ENCODE measurements at places on chromosomes 1 and 21.

DNA sequence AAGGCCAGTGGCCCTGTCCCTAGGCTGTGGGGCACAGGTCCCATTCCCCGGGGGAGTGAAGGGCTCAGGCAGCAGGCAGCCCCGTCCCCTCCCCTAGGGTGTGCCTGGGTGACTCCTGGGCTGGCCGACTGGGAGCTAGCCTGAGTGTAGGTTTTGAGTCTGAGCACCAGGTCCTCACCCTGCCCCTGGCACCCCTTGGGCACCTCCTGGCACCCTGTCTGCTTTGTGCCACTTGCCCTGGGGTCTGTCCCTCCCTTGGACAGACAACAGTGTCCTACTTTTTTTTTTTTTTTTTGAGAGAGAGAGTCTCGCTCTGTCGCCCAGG is 24.2 kb downstream of the RRP1 start:
- no peak for DNase-seq

DNA sequence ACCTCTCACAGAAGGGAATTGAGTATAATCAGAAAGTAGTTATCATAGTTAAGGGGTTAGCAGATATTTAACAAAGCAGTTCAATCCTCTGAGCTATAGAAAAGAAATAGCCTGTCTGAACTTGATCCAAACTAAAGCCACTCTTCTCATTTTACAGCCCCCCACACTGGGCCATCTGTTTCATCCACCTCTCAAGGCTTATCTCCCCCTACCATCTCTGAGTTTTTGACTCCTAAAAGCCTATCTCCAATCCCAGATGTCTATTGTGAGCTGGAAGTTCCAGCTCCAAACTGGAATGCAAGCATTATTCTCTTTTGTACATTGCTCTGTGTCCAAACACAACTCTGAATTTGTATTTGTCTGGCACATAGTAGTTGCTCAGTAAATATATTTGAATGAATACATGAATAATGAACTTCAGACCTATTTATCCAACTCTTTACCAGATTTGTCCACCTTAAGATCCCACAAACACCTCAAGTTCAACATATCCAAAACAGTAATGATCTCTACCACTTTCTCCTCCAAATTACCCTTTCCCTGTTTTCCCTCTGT is 98.1 kb downstream of the PLPP3 start:
- DNase-seq: no peak

GRCh38 chr1:85070972-85071492 is 22.7 kb upstream of the MCOLN3 start:
- no peak for DNase-seq

GRCh38 chr1:211382182-211382713 is 55.6 kb downstream of the TRAF5 start:
- no peak for DNase-seq

GRCh38 chr21:26025536-26026512 is 144.7 kb downstream of the APP start:
- no peak for DNase-seq

DNA sequence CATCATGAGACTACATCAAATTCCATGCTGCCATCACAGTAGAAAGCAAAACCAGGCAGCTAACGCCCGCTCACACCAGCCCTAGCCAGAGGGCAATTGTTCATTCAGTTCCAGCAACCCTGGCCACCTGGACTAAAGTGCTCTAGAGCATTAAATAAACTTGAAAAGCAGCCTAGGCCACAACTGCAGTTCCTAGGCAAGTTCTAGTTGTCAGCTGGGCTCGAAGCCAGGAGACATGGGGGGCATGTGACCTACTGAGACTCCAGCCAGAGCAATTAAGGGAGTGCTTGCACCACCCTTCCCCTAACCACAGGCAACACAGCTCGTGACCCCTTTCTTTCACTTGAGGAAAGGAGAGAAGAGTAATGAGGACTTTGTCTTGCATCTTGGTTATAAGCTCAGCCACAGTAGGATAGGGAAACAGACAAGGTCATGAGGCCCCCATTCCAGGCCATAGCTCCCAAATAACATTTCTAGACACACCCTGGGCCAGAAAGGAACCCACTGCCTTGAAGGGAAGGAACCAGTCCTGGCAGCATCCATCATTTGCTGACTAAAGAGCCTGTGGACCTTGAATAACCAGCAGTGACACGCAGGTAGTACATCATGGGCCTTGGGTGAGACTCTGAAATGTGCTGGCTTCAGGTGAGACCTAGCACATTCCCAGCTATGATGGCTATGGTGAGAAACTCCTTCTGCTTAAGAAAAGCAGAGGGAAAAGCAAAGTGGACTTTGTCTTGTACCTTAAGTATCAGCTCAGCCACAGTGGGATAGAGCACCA is 77.0 kb downstream of the ZZZ3 start:
- DNase-seq: no peak

DNA sequence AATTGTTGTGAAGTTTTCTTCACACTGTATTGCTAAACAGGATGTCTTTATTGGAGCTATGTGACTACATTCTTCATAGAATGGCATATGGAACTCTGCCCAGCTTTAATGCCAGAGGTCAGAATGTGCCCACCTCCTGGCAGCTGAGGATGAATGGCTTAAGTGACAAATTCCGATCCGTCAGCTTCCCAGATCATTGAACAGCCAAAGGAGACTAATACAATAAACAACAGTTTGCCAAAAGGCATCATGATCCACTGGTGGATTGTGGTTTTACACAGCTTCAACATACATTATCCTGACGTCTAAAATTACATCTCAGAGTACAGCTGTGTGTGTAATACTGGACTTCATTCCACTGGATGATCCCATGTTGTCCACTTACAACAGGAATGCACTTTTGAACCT is 68.7 kb upstream of the C1orf105 start:
- DNase-seq: no peak

DNA sequence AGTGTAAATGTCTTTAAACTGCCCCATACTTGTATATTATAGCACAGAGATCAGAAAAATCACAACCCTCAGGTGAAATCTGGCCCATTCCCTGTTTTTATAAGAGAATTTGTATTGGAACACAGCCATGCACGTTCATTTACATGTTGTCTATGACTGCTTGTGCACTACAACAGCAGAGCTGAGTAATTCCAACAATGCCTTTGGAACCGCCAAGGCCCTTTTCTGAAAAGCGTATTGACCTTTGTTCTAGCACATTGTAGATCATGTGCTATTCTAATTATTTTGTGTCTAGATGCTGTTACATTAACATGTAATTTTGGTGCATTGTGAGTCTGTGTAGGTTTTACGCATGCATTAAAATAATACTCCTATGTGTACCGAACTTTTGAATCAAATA is 339.6 kb downstream of the CHRM3 start:
- DNase-seq: no peak

- DNase-seq: no peak
Observed at GRCh38 chr1:51253691-51254090, 17.6 kb downstream of the RNF11 start.

GRCh38 chr1:248926401-248927182 is 20.6 kb downstream of the PGBD2 start:
- no peak for DNase-seq

GRCh38 chr21:35226968-35227744 is 178.1 kb upstream of the RUNX1 start:
- DNase-seq: peak; percentile 85

GRCh38 chr1:114033961-114034360 is 54.7 kb downstream of the OLFML3 start:
- no peak for DNase-seq

- DNase-seq: no peak
Observed at GRCh38 chr1:174222166-174222949, 63.0 kb downstream of the RABGAP1L start.

DNA sequence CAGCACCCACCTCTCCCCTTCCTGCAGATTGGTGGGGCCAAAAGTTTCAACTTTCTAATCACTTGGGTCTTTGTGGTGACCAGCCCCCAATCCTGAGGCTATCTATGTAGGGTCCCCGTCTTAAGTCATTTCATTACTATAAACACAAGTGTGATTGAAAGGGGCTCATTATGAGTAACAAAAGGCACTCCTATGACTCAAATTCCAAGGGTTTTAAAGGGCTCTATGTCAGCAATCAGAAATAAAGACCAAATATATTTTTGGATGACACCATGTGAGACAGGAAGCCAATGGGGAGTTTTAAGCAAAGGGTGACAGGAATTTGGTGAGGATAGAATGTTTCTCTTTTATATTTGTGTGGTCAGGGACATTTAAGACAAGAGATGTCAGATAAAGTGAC is 6.2 kb downstream of the ERO1B start:
- no peak for DNase-seq

DNA sequence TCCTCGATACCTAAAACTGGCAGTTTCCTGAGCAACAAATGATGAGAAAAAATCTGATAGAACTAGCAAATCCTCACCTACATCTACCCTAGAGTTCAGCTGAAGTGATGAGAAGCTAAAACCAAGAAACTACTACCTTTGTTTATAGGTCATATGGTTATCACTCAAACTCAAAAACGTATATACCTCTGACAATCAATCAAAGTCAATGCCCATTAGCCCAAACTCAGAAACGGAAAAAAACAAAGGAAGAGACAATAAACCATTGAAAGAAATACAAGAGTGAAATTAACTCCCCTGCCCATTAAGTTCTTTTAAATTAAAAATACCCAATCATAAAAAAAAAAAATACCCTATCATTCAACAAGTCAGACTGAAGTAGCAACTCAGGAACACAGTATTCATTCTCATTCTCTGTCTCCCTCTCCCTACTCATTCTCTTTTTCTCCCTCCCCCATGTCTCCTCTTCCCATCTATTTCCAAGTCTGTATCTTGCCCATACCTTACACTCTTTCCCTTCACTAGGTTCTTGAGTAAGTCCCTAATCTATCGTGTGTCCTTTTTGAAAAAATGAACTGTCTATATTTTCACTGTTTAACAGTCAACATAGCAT is 6.8 kb downstream of the CDC42BPA start:
- no peak for DNase-seq

- DNase-seq: no peak
Observed at GRCh38 chr1:11602424-11602823, 51.8 kb downstream of the FBXO2 start.

- DNase-seq: peak; percentile 87
Observed at GRCh38 chr1:35691080-35691479, 27.6 kb downstream of the C1orf216 start.

- DNase-seq: peak; percentile 40
Observed at GRCh38 chr1:236281198-236281653, 532 bp downstream of the ERO1B start.

GRCh38 chr1:55181666-55182065 is 33.5 kb downstream of the USP24 start:
- no peak for DNase-seq

- DNase-seq: no peak
Observed at GRCh38 chr1:211091867-211092266, 42.1 kb downstream of the KCNH1 start.

DNA sequence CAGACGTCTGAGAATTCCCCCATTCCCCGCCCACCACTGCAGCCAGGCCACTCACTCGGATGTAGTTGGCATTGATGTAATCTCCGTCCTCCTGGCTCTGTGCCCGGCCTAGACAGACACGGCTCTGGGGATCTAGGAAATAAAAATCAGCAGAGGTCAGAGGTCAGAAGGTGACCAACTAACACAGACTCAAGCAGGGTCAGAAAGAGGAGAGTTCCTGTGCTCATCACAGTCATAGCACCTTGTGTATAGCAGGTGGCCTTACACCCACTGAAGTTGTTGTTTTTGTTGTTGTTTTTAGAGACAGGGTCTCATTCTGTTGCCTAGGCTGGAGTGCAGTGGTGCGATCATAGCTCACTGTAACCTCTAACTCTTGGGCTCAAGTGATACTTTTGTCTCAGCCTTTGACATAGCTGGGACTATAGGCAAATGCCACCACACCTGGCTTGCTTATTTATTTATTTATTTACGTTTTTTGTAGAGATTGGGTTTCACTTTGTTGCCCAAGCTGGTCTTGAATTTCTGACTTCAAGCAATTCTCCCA is 4.9 kb downstream of the PTPN7 start:
- DNase-seq: peak; percentile 3

GRCh38 chr1:182391028-182391361 is 595 bp downstream of the GLUL start:
- DNase-seq: peak; percentile 82

- DNase-seq: no peak
Observed at GRCh38 chr1:183194527-183195141, 8.6 kb downstream of the LAMC2 start.

DNA sequence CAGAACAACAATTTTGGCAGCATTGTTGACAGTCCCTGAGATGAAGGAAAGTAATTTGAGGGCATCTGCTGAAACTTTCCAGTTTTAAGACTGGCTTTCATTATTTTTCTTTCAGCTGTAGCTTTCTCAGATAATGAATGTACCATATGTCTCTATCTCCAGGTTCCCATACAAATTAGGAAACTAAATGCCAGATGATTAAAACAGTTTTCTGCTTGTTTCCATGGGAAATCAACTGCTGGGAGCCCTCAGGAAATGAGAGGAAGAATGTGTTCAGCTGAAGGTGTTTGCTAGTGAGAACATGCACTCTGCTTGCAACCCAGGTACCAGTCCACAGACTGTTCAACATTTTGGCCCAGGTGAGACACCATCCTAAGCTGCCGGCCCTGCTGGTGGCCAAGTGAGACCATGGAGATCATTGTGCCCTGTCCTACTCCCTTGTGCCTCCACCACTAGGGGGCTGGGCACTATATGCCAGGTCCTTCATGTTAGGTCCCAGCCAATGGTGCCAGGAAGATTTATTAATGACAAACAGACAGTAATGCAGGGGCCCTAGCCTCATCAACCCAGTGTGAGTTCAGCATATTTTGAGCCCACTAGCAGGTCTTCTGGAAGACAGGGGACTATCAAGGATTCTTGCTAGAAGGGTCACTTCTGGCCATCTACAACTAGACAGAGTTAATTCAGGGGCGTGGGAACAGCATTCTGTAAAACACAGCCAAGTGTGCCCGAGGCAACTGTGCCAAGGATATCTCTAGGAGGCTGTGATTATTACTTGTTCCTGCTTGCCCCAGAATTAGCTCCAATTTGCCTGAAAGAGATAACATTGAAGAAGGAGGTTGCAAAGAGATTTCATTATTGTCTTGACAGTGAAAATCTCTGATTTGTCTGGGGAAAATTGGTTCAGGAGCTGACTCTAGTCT is 17.0 kb upstream of the LRRC8C start:
- DNase-seq: peak; percentile 5

DNA sequence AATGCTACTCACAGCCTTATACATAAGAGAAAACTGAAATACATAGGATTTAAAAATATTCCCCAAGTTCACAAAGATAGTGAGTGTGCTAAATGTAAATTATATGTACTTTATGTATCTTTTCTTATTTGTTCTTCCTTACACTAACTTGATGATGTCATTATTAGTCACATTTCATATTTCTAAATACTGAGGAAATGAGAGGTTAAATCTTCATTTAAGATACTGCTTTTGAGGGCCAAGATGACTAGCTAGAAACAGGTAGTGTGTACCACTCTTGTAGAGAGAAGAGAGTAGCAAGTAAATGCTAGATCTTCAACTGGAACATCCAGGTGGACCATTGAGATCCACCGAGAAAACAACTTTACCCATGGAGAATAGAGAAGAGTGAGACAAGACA is 29.8 kb downstream of the PYHIN1 start:
- no peak for DNase-seq

All from NCI-H345 (cell line).